GM04504 (cell line): ENCODE measurements at places on chromosomes 6 and 20.

GRCh38 chr20:6699921-6700562, 67.4 kb upstream of the BMP2 start:
- no peak for DNase-seq

DNA sequence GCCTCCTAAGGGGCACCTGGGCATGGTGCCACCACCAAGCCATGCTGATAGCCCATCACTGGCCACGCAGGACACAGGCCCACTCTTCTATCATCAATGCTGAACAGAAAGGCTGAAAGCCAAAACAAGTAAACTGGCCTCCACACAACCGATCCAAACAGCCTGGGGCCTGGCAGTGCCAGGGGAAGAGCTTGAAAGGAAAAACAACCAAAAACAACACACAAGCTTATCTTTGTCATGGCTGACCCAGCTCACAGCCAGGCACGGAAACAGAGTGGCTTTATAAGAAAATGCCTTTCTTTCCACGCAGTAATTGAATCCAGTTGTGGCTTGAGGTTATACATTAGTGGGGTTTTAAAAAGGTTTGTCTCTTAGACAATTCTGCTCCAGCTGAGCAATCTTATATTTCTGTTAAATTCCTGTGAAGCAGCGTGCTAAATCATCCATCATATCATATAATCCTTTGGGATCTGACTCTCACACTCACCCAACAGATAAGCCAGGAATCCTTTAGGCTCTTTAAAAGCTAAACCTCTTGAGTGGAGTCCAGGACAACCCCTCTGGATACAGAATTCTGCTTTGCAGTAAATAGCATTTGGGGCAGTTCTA, 65.4 kb upstream of the SLC22A16 start:
- DNase-seq, result no peak

GRCh38 chr20:16111852-16112412, 461.3 kb downstream of the KIF16B start:
- no peak for DNase-seq

DNA sequence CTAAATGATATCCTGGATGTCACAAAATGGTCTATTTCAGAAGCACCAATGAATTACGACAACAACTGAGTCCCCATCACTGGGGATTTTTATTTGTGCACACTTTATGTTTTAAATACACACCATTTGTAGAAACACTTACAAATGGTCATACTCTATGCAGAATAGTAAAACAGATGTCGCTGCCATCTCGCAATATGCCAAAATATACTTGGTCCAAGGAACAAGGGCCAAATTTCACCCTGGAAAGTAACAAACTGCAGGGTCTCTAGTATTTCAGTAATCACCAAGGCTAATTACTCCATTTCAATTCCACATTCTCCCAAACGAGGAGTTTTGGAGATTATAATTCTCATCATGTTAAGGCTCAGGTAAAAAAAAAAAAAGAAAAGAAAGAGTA, 215.2 kb downstream of the LMBRD1 start:
- DNase-seq, result no peak

- no peak for DNase-seq
These were observed 491.8 kb downstream of the CD109 start for GRCh38 chr6:74187811-74188210.

DNA sequence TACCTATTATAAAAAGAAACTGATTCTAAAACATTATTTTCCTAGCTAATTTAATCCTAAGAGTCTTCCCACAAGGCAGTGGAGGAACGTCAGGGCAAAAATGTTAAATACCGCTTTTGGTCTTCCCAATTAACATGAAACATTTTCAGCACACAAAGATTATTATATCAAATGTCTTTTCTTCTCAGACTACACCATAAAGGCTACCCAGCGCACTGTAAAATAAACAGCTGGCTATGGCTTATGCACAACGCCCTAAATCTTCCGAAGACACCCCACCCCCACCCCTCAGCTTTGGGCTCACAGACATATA, 1.0 kb downstream of the NUDT3 start:
- no peak for DNase-seq

DNA sequence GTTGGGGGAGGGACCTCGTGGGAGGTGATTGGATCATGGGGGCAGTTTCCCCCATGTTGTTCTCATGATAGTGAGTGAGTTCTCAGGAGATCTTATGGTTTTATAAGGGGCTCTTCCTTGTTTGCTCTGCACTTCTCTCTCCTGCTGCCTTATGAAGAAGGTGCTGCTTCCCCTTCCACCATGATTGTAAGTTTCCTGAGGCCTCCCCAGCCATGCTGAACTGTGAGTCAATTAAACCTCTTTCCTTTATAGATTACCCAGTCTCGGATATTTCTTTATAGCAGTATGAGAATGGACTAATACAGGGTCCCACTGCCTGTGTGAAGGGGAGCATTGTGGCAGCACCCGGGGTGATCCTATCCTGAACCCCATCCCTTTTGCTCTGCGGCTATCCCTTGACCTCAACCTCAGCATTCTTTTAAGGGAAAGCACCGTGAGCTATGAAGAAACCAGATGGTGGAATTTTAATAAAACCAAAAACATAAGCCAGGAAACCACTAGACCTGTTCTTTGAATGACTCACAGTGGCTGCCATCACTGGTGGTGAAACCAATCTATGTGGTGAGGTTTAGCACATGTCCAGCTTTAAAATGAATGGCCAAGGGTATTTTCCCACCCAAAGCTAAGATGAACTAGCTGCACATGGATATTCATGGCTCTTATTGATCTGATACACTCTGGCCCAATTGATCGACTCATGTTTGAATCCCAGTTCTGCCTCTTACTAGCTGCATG, 62.2 kb downstream of the ZDHHC14 start:
- DNase-seq, result peak; percentile 50

DNA sequence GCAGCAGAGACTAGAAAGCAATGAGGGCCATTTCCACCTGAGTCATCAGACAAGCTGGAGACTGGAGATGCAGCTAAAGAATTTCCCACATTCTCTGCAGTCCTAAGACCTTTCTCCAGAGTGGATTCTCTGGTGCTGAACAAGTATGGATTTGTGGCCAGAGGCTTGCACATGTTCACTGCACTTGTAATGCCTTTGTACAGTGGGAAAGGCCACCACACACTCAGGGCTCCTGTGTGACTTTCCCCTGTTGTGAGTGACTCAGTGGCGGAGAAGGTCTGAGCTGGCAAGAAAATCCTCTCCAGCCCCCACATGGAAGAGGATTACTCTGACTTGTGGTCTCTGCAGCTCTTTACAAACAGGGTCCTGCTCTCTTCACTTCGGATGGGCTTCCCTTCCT, 192.3 kb downstream of the C6orf118 start:
- peak; percentile 26 for DNase-seq

DNA sequence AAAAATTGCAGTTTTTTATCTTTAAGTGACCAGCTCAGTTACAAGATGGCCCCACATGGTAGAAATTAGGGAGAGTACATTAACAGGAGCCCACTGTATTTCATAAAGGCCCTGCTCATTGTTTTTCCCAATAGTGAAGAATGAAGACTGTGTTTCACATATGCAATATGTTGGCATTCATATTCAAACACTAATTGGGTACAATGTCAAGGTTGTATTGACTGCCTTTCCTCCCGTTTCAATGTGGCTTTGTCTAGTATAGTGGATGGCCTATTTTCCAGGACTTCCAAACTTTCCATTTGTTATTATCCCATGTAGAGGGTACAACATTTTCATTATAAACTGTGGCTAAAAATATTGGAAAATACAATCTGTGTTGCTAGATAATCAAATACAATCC, 51.3 kb downstream of the HDDC2 start:
- no peak for DNase-seq

- peak; percentile 39 for DNase-seq
These were observed 4.9 kb upstream of the CD24 start for GRCh38 chr6:106979435-106979884.

GRCh38 chr20:38735172-38735571, 10.9 kb downstream of the SLC32A1 start:
- DNase-seq, result no peak

DNA sequence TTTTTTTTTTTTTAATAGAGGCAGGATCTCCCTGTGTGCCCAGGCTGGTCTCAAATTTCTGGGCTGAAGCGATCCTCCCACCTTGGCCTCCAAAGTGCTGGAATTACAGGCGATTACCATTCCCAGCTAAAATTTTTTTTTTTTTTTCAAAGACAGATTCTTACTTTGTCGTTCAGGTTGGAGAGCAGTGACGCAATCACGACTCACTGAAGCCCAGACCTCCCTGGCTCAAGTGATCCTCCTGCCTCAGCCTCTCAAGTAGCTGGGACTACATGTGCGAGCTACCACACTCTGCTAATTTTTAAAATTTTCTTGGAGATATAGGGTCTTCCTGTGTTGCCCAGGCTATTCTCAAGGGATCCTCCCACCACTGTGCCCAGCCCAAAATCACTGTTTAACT, 58.0 kb upstream of the MYO6 start:
- no peak for DNase-seq

DNA sequence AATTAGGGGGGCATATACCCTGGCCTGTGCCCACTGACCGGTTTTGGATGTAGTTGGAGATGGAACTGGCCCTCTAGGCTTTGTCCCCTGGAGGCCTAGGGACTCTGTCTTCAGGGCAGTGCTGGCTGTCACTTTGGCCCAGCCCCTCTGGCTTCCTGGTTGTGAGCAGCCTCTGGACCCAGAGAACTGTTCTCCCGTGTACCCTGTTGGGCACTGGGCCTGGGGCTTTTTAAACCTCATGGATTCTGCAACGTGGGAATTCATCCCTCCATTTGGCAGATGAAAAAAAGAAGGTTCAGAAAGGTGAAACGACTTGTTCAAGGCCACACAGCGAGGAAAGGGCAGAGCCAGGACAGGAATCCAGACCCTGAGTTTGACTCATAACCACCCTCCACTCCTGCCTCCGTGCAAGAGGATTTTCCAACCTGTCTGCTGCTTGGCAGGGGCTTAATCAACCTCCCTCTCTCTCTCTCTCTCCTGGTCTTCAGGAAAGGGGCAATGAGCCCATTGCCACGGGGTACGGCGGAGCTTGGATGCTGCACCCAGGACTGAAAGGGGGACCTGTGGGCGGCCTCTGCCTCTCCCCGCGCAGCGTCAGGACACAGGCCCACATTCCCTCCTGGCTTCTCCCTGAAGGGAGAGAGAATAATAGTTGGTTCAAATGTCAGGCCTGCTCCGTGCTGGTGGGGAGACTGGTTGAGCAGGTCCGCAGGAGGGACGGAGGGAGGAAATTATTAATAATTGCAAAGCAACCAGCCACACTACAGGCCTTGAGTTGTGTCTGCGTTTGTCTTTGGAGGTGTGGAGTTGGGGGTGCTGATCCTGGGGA, 56.0 kb downstream of the CEBPB start:
- DNase-seq, result no peak

GRCh38 chr6:166543603-166544295, 42.7 kb downstream of the RAMACL start:
- DNase-seq, result no peak

- no peak for DNase-seq
These were observed 26.2 kb upstream of the ENPP4 start for GRCh38 chr6:46103441-46104115.
